H54 (cell line): ENCODE measurements at places on chromosomes 6 and 20.
A peak's percentile ranks its signal among the peaks of the same experiment; 100 is the strongest.

GRCh38 chr20:58294497-58295455 is 14.7 kb upstream of the RAB22A start:
- DNase-seq = no peak

GRCh38 chr6:133955582-133956415 is 2.8 kb downstream of the TBPL1 start:
- DNase-seq = no peak

GRCh38 chr6:140940251-140940925 is 1192.3 kb upstream of the GJE1 start:
- DNase-seq = no peak

- no peak for DNase-seq
These were observed 4.9 kb upstream of the AAR2 start for GRCh38 chr20:36231331-36231730.

- DNase-seq = no peak
These were observed 45.1 kb upstream of the NEDD9 start for GRCh38 chr6:11277275-11278206.

GRCh38 chr6:13538084-13538483 is 36.3 kb upstream of the SIRT5 start:
- peak; percentile 33 for DNase-seq

GRCh38 chr20:23101696-23102406 is 15.7 kb upstream of the CD93 start:
- no peak for DNase-seq

- no peak for DNase-seq
These were observed 235.6 kb upstream of the MOCS1 start for GRCh38 chr6:40169878-40170277.

DNA sequence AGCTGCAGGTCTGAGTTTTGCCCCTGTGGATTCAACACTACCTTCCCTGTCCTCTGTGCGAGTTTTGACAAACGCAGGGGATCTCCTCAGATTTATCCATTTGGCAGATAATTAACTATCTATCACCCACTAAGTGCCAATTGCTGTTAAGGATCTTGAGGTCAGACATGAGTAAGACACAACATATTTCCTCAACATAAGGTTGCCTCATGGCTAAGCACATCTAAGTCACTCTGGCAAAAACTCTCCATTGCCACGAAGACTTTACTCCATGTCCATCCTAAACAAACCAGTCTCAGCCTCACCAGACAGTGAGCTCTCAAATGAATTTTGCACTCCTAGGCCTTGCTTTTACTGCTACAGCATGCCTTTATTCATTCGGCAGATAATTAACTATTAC is 408.4 kb downstream of the MAFB start:
- no peak for DNase-seq

- DNase-seq = no peak
These were observed 36.0 kb downstream of the ANKS1A start for GRCh38 chr6:34924831-34925625.

DNA sequence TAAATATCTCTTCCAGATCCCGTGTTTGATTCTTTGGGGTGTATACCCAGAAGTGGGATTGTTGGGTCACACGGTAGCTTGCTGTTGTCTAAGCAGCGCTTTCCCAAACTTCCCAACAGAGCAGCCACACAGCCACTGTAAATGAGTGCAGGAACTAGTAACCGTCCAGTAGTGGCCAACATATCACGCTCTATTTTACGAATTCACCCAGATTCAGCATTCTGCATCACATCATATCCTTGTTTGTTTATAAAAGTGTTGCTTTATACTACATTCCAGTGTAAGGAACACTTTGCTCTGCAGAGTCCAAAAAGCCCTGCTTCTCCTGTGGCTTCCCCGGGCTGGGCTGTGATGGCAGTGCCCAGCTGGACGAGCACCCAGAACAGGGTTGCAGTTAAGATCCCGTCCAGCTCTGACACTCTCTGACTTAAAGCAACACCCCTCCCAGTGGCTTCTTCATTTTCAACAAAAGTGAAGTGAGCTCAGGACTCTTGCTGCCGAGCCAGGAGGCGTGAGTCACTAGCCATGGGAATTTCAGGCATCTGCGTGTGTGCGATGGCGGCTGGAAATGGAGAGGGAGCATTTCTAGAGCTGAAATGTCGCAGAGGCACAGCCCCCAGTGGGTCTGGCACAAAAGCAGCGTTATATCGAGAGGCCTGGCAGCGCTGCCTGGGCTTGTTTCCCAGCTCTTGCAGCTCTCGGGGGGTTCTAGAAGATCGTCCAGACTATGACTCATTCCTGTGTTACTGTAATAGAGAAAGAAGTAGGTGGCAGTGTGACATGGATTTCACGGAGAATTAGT is 216.3 kb upstream of the ECI2 start:
- peak; percentile 65 for DNase-seq

DNA sequence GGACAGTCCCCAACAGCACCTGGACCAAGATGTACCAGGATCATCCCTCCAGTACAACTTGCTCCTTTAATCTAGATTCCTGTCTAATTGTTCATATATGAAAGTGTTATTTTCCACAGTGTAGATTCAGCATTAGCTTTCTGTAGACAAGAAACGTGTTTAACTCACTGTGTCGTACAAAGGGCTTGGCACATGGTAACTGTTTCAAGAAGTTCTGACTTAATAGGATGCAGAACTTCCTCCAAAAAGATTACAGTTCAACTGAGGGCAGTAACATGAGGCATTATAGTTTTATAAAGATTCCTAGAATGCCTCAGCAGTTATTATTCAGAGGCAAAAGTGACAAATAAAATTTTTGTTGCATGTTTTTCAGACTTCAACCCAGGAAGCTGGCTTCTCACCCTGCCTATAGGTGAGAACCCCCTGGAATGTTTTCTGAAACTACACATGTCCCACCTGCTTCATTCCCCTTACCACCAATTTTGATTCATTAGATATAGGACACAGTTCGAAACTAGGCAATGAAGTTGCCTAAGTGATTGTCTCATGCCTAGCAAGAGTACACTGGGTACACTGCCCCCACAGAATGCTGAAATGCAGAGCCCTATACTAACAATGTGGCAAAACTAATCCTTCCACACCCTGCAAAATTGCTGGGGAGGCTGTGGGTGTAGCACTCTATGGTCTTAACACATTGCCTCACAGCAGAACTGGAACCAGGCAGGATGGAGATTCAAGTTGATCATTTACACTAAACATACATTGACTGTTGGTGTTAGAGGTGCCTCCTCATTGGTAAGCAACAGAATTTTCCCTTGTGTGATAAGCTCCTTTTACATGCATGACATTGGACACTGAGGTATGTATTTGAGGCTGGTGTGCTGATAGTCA is 22.6 kb upstream of the SH3BGRL2 start:
- no peak for DNase-seq

DNA sequence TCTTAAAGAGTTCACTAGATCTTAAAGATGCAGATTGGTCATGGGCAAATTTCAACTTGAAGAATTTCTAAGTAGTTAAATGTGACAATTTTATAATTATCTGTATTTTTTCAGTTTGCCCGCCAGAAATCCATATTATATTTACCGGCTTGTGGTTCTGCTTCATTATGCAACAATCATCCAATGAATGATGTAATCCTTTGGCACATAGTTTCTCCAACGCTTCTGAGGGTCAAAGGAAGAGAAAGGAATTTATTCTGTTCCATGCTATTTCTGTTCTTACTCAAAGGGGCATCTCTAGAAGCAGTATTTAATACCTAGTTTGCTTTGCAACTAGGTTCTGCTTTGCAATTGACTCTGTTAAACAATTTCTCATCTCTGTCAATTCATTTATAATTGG is 359.3 kb upstream of the PLCB4 start:
- no peak for DNase-seq

DNA sequence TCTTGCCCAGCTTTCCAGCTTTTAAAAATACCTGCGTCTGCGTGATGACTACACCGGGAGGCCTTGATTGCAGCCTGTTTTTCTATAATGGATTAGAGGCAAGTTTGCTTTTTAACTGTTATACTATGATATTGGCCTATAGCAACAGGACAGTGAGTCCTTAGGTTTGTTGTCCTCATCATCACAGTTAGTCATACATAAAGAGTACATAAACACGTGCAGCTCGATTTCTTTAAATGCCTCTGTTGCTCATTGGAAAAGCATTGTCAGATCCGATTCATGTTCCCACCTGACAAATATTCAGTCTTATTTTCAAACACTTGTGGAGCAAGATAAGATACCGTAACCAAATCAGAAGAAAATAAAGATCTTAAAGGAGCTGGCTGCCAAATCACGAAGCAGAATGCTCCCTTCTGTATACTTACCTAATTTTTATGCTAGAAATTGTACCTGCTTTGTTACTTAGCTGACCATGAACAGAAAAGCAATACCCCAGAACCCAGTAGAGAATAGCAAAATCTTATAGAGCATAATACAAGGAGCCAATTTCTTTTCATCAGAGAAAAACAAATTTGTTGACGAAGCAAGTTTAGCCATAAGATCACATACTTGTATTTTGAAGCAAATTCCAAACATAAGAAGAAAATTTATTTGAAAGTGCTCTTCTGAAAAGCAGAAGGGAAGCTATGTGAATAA is 100.4 kb downstream of the TMEM200A start:
- DNase-seq = no peak

DNA sequence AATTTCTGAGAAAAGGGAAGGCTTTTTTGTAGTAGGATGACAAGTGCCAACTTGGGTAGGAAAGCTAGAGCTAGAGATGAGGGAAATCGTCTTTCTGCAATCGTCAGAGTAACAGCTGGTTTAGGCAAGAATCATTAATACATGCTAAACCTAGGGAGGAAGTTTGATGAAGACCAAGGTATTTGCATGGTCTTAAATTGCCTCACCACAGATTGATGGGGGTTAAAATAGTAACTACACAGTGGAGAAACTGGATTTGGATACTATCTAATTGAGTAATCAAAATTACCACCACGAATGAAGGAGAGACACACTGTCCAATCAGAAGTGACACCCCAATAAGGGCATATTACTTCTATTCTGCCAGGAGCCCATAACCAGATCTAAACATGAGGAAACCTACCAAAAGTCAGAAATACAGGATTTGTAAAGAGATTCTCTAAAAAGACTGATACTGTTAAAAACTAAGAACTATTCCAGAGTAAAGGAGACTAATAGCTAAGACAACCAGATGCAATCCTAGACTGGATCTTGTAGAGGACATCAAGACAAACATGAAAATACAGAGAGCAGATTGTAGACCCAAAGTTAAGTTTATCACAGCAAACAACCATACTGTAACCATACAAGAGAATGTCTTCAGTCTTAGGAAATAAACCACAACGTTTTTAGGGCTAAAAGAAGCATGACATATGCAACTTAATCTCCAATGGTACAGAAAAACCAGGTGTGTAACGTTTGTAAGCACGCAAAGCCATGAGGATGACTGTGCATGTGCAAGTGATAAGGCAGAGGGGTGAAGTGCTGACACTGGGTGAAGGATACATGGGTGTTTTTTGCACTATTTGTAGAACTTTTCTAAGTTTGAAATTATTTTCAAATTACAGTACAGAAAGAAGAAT is 21.8 kb downstream of the SNX5 start:
- DNase-seq = no peak

- no peak for DNase-seq
These were observed 97.5 kb downstream of the CDH26 start for GRCh38 chr20:60055740-60056139.

- no peak for DNase-seq
These were observed 163.3 kb downstream of the SCML4 start for GRCh38 chr6:107660839-107661238.

GRCh38 chr6:35363293-35363750 is 21.0 kb downstream of the PPARD start:
- no peak for DNase-seq

DNA sequence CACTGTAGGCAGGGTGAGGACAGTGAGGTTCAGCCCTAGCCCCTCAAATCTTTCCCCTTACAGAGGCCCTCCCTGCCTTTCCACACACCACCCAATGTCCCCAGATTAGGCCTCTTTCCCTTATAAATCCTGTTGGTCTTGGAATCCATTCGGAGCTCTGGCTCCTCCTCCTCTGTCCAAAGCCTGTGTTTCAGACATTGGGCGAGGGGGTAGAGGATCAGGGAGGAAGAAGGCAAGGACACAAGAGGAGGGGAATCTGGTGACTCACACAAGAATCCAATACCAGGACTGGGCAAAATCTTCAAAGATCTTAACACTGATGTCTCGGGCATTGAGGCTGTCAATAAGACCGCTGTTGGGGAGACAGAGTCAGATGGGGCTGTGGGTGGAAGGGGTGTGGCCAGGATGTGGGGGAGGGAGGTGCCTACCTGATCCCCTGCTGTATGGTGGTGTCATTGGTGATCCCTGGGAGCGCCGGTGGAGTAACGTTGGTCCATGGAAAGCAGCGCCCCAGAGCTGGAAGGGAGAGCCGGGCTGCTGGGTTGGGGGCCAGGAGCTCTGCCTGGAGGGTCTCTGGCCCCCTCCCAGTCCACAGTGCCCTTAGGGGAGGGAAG is 7.6 kb downstream of the SLC44A4 start:
- DNase-seq = no peak

DNA sequence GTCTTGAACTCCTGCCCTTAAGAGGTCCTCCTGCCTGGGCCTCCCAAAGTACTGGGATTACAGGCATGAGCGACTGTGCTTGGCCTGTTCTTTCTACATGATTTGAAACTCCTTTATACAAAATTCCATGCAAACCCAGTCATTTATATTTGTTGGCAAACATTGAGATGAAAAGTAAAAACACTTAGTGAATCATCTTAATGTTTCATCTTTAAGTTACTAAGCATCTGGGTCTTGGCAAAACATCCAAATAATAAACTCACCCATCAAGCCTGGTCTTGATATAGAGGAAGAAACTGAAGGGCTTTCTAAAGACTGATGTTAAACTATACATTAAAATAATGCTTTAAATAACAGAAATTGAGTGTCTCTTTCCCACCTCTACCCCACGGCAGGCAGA is 95.1 kb downstream of the FUT9 start:
- DNase-seq = no peak

DNA sequence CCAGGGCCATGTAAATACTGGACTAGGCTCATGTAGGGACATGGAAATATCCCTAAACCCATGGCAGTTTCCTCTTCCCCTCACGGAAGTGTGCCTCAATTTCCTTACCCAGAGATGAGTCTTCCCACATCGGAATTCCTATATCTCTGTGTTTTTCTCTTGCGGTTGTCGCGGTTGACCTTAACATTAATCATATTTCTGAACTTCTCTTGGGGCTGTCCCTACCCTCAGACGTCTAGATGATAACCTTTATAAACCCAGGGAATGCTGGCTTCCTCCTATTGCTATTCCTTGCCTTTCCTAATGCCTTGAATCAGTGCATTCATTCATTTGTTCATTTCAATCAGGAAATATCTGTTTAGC is 160.1 kb downstream of the SASH1 start:
- DNase-seq = no peak

- no peak for DNase-seq
These were observed 7.3 kb upstream of the CBFA2T2 start for GRCh38 chr20:33482581-33482980.

- no peak for DNase-seq
These were observed 83.4 kb downstream of the MAP7 start for GRCh38 chr6:136466777-136467176.
